ENCODE measurements at places on chromosomes 5 and 9.

- DNase-seq = no peak
Observed at GRCh38 chr9:6946583-6947166, 188.9 kb downstream of the KDM4C start.

DNA sequence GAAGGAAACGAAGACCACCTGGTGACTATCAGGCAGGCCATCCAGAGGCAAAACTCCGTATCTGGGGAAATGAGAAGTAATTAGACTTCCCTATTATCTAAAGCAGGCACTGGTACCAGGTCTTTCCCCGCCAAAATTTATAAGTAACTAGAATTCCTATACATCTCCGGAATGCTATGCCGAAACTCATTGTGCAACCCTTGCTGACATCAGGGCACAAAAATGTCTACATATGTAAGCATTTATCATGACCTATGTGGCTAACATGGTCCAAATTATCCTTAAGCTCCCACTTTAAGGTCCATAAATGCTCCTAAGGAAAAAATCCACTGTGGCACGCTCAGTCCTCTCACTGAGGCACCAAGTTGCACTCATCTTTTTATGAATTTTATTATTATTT lies 17.8 kb downstream of the ACTL7B start:
- DNase-seq = peak; percentile 71

- no peak for DNase-seq
Observed at GRCh38 chr9:91832322-91832721, 117.7 kb downstream of the ROR2 start.

DNA sequence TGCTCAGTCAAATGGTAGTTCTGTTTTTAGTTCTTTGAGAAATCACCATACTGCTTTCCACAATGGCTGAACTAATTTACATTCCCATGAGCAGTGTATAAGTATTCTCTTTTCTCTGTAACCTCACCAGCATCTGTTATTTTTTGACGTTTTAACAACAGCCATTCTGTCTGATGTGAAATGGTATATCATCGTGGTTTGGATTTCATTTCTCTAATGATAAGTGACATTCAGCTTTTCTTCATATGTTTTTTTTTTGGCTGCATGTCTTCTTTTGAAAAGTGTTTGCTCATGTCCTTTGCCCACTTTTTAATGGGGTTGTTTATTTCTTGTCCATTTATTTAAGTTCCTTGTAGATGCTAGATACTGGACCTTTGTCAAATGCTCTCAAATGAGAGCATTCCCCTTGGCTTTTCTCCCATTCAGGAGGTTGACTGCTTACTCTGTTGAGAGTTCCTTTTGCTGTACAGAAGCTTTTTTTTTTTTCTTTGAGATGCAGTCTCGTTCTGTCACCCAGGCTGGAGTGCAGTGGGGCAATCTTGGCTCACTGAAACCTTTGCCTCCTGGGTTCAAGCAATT lies 58.7 kb upstream of the RGMB start:
- DNase-seq = no peak

GRCh38 chr9:76996700-76997099 lies 22.8 kb upstream of the FOXB2 start:
- DNase-seq = no peak

GRCh38 chr5:179901915-179902762 lies 5.6 kb downstream of the TBC1D9B start:
- no peak for DNase-seq

DNA sequence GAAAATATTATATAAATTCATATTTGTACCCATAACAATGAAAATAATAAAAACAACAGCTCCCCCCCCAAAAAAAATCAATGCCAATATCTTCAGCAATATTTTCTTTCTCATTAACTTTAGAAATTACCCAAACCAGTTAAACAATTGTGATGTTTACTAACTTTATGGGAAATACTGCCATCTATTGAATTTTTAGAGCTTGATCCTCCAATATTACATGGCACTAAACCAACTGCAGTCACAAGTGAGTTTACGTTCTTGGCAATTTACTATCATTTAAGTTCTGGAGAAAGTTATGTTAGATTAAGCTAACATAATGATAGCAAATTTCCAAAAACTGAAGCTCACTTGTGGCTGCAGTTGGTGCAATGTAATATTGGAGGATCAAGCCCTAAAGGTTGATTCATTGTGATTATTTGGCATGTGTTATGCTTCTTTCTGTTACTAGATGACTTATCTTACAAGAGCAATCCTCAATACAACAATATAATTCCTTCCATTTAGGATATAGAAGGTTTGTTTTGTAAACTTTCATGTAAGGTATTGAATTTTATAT lies 379.5 kb downstream of the CDH18 start:
- DNase-seq = no peak

- no peak for DNase-seq
Observed at GRCh38 chr5:43208658-43209057, 16.6 kb downstream of the NIM1K start.

GRCh38 chr9:27442464-27442863 lies 81.6 kb upstream of the IFNK start:
- no peak for DNase-seq

- DNase-seq = no peak
Observed at GRCh38 chr9:134892221-134892620, 11.6 kb downstream of the FCN2 start.

GRCh38 chr9:3751125-3751758 lies 225.4 kb upstream of the RFX3 start:
- peak; percentile 51 for DNase-seq

GRCh38 chr9:80093695-80094094 lies 521.9 kb downstream of the TLE4 start:
- no peak for DNase-seq

DNA sequence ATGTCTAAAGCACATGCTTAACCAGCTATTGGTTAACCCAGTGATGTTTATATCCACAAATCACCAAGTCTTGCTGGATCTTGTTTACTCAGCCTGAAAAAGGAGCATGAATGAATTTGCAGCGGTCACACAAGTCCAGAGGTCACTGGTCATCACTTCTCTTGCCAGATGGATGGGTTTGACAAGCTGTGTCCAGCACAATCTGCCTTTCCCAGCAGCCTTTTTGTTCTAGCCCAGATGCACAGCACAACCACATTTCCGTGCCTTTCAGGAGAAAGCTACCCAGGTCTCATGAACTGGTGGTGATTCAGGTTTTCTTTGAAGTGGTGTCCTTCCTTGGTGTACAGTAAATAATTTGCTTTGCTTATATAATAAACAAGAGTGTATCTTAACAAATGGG lies 32.1 kb downstream of the TMEM252 start:
- DNase-seq = no peak

DNA sequence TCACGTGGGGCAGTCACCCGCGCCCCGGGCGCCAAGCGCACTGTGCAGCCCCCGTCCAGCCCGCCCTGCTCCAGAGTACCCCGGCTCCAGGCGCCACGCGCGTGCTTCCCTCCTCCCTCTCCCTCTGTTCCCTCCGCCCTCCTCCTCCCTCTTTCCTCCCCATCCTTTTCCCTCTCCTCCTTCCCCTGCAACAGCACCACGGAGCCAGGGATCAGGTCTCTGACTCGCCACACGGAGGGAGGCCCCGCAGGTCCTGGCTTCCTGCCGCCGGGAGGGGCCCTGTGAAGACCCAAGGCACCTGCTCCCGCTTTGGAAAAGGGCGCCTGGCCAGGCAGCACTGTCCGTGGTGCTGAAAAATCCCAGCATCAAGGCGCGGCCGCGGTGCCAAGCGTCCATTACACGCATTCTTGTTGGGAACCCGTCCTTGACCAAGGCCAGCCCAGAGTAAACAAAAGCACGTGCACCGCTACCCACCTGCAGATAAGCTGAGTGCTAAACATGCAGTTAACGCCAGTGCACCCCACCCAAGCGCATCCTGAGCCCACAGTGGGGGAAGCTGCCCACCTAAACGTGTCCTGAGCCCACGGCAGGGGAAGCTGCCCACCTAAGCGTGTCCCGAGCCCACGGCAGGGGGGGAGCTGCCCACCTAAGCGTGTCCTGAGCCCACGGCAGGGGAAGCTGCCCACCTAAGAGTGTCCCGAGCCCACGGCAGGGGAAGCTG lies 21.7 kb downstream of the SLC6A18 start:
- peak; percentile 19 for DNase-seq

DNA sequence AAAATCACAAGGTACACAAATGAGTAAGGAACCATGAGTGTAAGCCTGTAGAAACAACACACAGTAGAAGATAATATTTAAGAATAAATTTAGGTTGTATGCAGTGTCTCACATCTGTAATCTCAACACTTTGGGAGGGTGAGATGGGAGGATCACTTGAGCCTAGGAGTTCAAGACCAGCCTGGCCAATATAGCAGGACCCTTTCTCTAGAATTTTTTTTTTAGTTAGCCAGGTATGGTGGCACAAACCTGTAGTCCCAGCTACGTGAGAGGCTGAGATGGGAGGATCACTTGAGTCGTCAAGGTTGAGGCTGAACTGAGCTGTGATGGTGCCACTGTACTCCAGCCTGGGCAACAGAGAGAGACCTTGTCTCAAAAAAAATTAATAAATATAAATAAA lies 401.2 kb upstream of the RORB start:
- no peak for DNase-seq

DNA sequence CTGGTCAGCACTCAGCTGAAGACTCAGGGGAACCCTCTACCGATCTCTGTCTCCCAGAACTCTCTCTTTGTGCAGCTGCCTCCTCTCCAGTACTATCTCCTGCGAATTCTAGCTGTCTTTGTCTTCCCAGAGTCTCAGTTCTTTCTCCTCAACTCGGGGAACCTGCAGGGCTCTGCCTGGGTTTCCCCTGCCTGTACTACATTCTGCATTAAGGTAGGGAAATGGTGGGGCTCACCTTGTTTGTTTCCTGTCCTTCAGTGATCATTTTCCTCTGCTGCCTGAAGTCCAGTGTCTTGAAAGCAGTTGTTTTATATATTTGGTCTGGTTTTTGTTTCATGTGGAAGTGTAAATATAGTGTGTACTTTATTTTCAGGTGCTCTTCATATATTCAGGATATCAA lies 43.1 kb upstream of the IGFBPL1 start:
- DNase-seq = no peak

DNA sequence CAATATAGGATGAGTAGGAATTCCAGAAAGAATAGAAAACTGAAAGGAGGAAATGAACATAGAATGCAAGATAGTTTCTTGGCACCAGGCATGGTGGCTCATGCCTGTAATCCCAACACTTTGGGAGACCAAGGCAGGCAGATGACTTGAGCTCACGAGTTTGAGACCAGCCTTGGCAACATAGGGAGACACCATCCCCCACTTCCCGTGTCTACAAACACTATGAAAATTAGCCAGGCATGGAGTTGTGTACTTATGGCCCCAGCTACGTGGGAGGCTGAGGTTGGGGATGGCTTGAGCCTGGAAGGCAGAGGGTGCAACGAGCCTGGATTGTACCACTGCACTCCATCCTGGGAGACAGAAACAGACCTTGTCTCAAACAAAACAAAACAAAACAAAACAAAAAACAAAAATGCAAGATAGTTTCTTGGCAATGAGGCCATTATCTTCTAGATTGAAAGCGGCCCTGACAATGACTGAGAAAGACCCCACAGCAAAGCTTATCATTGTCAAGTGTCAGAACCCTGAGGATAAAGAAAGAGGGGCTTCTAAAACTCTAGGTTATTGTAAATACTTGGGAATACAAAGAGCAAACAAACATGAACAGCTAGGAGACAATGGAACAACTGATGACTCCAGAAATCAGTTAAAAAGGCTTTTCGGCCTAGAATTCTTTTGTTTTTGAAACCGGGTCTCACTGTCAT lies 9.2 kb downstream of the SQSTM1 start:
- no peak for DNase-seq

DNA sequence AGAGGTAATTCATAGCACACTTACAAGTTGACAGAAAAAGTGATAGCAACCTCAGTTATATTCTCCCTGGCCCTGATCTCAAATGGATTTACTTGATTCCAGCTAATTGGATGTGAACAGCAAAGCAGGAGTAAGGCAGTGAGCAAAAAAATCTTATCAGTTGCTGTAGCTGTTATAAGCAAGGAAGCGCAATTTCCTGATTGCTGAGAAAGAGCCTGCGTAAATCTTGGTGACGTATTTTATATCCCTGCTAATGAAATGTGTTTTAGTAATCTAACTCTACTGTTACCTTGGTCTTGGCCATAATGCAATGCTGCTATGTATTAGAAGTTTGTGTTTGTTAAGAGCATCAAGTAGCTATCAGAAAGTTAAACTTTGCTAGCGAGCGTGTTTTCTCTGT lies 661.2 kb upstream of the SEMA6A start:
- DNase-seq = no peak

GRCh38 chr5:129014185-129014584 lies 48.9 kb downstream of the SLC27A6 start:
- DNase-seq = no peak

- DNase-seq = no peak
Observed at GRCh38 chr9:113656771-113657670, 193.5 kb downstream of the RGS3 start.

DNA sequence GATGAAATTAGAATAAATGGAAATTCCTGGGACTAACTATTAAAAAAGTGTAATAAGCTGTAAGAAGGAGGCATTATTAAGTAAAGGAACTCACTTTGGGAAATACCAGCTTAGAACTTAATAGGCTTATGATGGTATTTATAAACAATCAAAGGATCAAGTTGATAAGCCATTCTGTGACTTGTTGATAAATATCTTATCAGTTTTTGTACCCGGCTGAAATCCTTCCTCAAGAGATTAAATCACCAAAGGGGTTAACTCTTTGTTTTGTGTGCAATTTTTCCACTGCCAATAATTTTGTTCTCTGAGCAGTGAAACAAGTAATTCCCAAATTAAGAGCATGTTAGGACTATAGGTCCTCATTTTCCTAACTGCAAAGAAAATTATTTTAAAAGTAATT lies 70.7 kb upstream of the BDP1 start:
- no peak for DNase-seq

- peak; percentile 73 for DNase-seq
Observed at GRCh38 chr9:108831496-108832178, 24.1 kb downstream of the ACTL7B start.

- no peak for DNase-seq
Observed at GRCh38 chr5:95557841-95558240, 2.9 kb downstream of the ARSK start.

DNA sequence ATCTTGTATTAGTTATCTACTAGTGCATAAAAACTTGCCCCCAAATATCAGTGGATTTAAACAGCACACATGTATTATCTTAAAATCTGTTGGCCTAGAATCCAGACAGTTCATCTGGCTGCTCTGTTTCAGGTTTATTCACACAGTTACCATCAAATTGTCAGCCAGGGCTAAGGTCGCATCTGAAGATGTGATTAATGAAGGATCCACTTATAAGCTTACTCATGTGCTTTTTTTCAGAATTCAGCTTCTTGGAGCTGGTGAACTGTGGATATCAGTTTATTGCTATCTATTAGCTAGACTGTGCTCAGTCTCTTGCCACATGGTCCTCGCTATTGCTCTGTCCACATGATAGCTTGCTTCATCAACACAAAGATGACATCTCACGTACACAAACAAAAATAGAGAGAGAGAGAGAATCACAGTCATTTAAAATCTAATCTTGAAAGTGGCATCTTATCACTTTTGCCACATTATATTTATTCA lies 81.5 kb downstream of the PRDM9 start:
- DNase-seq = no peak

- DNase-seq = no peak
Observed at GRCh38 chr5:147985608-147986007, 78.2 kb upstream of the SPINK5 start.
